ENCODE measurements at places on chromosomes 6 and 20.

DNA sequence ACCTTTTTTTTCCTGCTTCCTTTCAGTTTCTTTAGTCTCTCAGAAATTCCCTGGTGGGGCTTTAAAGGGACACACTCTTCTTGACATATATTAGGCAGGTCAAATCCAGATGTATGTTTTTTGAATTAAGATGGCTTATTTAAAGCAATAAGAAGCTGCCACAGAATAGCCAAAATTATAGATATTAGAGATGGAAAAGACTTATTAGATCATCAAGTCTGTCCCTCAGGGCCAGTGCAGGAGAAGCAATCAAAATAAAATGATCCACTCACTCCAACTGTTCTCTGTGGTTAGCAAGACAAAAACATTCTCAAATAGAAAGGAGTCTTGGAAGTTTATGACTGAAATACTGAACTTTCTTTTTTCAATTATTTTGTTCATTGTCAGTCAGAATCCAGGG, 462.8 kb downstream of the CDC5L start:
- no peak for DNase-seq

DNA sequence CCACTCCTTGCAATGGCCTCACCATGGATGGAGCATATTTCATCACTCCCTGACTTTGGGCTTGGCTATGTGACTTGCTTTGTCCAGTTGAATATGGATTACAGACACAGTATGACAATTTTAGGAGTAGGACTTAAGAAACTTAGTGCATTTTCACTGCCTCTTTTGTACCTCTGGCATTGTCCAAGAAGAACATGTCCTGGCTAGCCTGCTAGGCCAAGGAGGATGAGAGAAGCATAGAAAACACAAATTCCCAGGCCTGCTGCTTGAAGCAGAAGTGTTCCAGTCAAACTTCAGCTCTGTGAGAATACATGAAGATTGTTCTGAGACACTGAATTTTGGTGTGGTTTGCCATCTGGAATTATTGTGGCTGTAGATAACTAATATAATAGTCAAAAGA, 3.1 kb upstream of the MCHR2 start:
- DNase-seq: no peak

GRCh38 chr6:56109149-56109548, 138.2 kb downstream of the COL21A1 start:
- no peak for DNase-seq

DNA sequence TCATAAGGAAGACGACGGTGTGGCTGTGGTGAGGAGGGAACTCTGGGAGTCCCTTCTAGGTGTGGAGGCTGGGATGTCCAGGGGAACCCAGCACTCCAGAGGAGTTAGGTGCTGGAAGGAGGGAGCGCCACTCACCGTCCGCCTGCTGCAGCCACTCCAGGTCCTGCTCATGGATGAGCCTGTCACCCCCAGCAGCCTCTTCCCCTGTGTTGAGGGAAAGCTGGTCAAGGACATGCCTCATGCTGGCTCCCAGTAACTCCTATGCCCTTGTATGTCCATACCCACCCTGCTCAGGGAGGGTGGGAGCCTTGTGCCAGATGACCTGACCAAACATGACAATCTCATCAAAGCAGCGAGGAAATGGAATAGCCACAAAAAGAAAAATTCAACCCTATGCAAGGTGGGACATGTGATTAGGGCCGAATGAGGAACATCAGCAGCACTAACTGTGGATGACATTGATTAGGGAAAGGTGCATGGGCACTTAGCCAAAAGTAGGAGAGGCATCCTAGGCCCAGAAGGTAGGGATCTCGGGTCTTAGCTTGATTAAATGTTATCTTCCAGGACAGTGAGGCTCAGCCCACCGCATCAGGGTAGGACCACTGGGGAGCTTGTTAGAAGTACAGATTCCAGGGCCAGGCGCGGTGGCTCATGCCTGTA, 3.0 kb downstream of the DNPH1 start:
- no peak for DNase-seq

DNA sequence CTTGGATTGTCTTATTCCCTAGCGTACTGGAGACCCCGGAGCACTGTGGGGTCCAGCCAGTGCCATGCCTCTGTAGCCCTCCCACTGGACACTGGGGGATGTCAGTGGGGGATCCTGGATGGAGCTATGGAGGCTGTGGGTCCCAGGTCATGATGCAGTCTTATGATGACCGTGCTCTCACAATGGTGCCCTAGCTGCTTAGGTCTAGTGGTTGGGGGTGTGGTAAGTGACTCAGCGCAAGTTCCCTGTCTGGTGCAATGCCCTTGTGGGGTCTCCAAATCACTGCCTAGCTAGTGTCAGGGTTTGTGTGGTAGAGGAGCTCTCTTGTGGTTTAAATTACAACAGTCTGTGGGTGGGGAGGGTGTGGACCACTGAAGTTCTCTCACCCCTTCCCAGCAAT, 135.4 kb downstream of the CDC5L start:
- no peak for DNase-seq
